ENCODE measurements at places on chromosomes 2 and 18. TPM values are rescaled to one million over a fixed set of nuclear protein-coding genes. Genes with fewer than 3 reads are reported as not detected.
A peak's percentile ranks its signal among the peaks of the same experiment; 100 is the strongest.

GRCh38 chr2:78561876-78562275, 463.6 kb upstream of the REG3G start:
- no peaks in the 10 kb centered on the region for H3K36me3 ChIP-seq
- no peaks in the 10 kb centered on the region for H3K4me1 ChIP-seq
- H3K27me3 ChIP-seq = no peaks in the 10 kb centered on the region
- no peak overlapping the region for H3K27ac ChIP-seq

DNA sequence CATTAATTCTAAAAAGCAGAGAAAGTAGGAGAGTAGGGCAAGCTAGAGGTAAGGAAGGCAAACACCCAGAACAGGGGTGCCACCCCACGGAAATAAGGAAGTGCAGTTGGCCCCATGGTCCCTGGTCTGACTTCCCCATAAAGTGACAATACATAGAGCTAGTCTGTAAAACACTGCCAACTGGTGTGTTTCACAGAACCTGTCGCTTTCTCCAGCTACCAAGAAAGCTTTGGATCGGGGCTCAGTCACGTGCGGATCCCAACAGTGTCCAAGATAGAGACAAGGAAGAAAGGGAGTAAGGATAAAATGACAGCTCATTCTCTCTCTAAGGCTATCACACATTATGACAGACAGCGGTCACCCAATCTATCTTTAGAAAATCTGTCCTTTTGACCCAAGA, 36.4 kb downstream of the TBC1D8 start:
- H3K36me3 ChIP-seq = no peaks in the 10 kb centered on the region
- H3K4me3 ChIP-seq = no peak overlapping the region
- peaks cover 2% of the 10 kb centered on the region for H3K27me3 ChIP-seq
- H3K4me1 ChIP-seq = no peaks in the 10 kb centered on the region

VWA3B gene
- total RNA-seq = not detected

RFX8 gene
- 0.90 TPM for total RNA-seq

GRCh38 chr2:187573722-187574121, 19.5 kb upstream of the TFPI start:
- H3K36me3 ChIP-seq = no peaks in the 10 kb centered on the region
- H3K4me1 ChIP-seq = no peaks in the 10 kb centered on the region
- DNase-seq = no peak
- H3K27me3 ChIP-seq = no peaks in the 10 kb centered on the region
- H3K4me3 ChIP-seq = no peak overlapping the region

- no peaks in the 10 kb centered on the region for H3K4me1 ChIP-seq
- H3K4me3 ChIP-seq = no peak overlapping the region
- H3K27me3 ChIP-seq = no peaks in the 10 kb centered on the region
- H3K36me3 ChIP-seq = no peaks in the 10 kb centered on the region
These were observed 54.4 kb upstream of the FOSL2 start for GRCh38 chr2:28338046-28338817.

- H3K4me1 ChIP-seq = peaks cover 11% of the 10 kb centered on the region
- no peak overlapping the region for H3K4me3 ChIP-seq
- peaks cover 6% of the 10 kb centered on the region for H3K27me3 ChIP-seq
- no peak overlapping the region for H3K27ac ChIP-seq
- peak; percentile 50 for DNase-seq
These were observed 81.8 kb upstream of the ADAM23 start for GRCh38 chr2:206361407-206362045.

DNA sequence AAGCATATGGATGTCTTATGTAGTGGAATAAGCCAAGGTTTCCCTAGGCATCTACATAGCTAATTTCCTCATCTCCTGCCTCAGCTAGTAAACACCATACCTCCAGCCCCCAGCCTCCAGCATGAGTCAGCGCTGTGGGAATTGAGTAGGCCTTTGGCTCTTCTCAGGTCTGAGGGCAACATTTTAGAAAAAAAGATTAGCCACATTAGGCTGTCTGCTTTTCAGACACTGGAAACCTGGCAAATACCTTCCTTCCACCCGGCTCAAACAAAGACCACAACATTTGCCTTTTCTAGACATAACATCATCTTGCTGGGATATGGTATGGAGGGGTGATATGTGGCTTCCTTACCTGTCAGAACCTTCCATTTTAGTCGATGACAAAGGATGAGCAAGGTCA, 6.1 kb upstream of the CCDC195 start:
- H3K27ac ChIP-seq = no peak overlapping the region
- peak; percentile 9 for DNase-seq
- peaks cover 3% of the 10 kb centered on the region for H3K27me3 ChIP-seq
- no peaks in the 10 kb centered on the region for H3K4me1 ChIP-seq
- no peak overlapping the region for H3K4me3 ChIP-seq
- no peaks in the 10 kb centered on the region for H3K36me3 ChIP-seq
